ENCODE measurements at places on chromosomes 7 and 10. TPM values are rescaled to one million over a fixed set of nuclear protein-coding genes. Genes with fewer than 3 reads are reported as not detected.

CCDC3 gene
- 13.8 TPM for polyA plus RNA-seq

GET4 gene
- polyA plus RNA-seq = 46.5 TPM

PAPOLB gene
- 0.10 TPM for polyA plus RNA-seq

CHST15 gene
- 17.9 TPM for polyA plus RNA-seq

Measured in renal cortex interstitium (tissue), 15 donors.